ENCODE measurements at places on chromosomes 6 and 20.
A peak's percentile ranks its signal among the peaks of the same experiment; 100 is the strongest.

DNA sequence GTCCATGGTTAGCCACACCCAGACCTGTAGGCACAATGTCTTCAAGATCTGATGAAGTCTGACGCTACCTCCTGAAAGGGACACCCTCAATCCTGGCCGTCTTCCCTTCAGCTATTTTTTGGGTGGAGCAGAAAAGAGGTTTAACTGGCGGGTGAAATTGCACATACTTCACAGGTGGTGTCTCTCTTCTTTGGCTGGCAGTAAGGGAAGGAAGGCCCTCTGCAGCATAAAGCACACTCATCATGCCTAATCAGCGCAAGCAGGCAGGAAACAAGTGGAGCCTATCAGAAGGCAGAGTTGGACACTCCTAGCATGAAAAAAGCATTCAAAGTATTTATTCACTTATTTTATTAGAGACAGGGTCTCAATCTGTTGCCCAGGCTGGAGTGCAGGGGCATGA is 32.9 kb downstream of the PNLDC1 start:
- no peak for DNase-seq

DNA sequence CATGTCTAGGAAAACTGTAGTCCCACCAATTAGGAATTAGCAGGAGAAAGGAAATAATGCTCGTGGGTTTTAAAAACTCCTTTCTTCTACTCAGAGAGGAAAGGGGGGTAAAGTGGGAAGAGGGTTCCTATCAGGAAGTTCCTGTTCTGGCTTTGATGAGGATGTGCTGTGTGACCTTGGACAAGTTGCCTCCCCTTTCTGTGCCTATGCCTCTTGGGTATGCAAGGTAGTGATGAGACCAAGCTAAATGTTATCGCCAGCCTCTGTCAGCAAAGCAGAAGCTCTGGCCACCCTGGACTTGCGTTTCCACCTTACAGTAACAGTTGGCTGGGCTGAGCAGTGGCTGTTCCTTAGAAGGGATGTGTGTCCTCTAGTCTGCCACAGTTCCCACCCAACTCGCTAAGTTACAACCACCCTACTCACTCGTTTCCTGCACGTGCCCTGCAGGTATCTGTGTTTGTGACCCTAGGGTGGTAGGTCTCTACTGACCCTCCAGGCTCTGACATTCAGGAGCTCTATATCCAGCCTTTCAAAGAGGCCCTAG is 110.0 kb downstream of the PREX1 start:
- DNase-seq, result no peak

DNA sequence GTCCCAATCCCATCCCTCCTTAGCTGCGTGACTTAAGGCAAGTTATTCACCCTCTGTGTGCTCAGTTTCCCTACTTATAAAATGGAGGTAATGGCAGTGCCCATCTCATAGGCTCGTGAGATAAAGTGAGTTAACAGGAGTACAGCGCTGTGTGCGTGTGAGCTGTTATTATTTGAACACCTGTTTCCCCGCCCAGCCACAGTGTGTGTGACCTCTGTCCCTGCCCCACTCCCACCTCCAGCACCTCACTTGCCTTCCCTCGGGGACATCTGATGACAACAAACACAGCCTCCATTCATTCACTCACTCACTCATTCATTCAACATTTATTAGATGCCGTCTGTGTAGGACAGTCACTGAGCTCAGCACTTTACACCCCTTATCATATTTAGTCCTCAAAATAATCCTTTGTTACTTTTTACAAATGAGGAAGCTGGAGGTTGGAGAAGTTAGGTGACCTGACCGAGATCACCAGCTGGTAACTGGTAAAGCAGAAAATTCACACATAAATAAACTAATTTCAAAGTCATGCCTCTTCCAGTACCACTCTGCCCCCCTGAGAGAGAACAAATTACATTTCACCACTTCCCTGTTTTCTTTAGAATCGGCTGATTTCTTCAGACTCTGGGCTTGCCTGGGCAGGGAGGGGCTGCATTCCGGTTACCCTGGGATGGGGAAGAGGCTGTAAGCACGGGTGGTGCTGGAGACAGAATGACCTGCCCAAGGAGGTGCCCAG is 58.6 kb downstream of the CPNE5 start:
- DNase-seq, result no peak

DNA sequence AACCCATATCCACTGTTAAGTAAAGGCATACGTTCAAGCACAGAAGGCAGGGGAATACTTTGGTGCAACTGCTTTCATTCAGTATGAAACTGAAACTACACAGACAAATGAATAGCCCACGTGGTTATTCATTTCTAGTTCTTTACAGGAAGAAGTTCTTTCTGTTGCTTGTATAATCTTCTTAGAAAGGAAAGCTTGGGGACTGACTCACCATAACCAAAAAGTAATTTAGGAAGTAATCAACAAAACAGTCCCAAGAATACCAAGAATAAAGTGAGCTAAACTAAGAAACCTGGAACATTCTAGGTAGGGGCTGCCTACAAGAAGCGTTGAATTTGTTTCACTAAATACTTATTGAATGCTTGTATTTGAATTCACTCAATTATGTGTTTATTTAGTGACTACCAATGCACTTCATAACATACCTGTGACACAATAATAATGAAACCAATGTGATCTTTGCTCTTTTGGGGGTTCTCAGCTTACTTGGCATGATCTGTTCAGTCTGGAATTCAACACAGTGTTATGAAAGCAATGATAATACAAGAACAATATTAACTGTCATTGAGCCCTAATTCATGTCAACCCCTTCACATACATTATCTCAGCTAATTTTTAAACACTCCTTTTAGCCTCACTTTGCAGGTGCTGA is 25.1 kb upstream of the KIAA0408 start:
- DNase-seq, result peak; percentile 60

DNA sequence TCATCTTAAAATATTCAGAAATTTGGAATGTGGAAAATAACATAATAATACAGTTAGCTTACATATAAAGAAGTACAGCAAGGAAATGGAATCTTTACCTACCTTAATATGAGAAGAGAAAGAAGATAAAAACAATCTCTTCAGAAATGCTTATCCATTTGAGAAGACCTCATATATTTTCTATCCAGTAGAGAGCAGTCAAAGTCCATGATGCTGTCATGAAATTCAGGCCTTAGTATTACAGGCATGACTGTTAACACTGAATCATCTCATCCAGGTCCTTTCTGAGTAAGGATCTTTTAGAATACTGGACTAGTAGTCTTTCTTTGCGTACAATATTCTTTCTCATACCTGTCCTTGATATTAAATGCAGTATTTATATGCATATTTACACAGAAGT is 713.4 kb downstream of the CD109 start:
- DNase-seq, result peak; percentile 6

- DNase-seq, result peak; percentile 82
Measured at GRCh38 chr20:50575865-50576720, 65.9 kb downstream of the PTPN1 start.

- DNase-seq, result no peak
Measured at GRCh38 chr20:22690616-22691179, 106.3 kb upstream of the FOXA2 start.

GRCh38 chr6:125738276-125738675 is 11.2 kb upstream of the HEY2 start:
- no peak for DNase-seq

- DNase-seq, result no peak
Measured at GRCh38 chr6:170404036-170404435, 97.5 kb downstream of the FAM120B start.

DNA sequence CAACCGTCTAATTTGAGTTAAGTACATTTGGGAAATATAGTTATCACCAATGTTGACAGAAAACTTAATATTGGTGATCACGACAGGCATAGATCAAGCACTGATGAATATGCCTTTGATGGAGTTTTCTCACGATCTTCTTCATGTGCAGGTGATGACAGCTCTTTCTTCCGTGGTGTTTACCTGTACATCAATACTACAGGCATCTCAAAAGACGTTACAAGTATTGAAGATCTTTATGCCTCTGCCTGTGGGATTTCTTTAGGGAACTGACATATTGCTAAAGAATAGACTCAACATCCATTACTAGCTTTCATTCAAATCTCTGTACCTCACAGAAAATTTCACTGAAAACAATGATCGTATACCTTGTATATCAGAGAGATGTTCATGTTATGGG is 178.7 kb downstream of the PACRG start:
- no peak for DNase-seq

DNA sequence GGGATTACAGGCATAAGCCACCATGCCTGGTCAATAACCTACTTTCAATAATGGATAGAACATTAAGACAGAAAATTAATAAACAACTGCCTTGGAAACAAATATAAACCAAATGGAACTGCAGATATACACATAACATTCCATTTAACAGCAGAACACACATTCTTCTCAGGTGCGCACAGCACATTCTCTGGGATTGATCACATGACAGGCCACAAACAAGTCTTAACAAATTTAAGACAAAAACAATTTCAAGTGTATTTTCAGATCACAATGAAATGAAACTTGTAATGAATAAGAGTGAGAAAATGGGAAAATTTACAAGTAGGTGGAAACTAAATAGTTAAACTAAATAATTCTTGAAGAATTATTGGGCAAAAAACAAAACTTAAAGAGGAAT is 167.9 kb downstream of the TBX18 start:
- no peak for DNase-seq

DNA sequence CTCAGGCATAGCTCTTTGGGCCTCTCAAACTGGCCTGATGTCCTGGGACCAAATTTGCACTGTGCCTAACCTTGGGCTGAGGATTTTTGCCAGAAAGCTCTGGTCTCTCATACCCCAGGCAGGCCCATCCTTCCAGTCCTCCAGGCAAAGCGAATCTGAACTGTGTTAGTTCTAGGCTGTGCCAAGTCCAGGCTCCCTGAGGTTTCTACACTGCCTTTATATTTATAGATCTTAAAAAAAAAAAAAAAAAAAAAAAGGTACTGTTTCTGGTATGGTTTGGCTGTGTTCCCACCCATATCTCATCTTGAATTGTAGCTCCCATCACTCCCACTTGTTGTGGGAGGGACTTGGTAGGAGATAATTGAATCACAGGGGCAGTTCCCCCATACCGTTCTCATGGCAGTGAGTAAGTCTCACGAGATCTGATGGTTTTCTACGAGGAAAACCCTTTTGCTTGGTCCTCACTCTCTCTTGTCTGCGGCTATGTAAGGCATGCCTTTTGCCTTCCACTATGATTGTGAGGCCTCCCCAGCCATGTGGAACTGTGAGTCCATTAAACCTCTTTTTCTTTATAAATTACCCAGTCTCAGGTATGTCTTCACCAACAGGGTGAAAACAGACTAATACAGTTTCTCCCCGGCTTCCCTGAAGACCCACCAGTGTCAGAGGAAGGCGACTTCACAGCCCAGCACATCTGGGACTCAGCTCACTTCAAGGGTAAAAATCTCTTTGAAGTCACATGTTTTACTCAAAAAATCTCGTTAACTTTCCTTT is 39.0 kb upstream of the TBXT start:
- DNase-seq, result no peak

DNA sequence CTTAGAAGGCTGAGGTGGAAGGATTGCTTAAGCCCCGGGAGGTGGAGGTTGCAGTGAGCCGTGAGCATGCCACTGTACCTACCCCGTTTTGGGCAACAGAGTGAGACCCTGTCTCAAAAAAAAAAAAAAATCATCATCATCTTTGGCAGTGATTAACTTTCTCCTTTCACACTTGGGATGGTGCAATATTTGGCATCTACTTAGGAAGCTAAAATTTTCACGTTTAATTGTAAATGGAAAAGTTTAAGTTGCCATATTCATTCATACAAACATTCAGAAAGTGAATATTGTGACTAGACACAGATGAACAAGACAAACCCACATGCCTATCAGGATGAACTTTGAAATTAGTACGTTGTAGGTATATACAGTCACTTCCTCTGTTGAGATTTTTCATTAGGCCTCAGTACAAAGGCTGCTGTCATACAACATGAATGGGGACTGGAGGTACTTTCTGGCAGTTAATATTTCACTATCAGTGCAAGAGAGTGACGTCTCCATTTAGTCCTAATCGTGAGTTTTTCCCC is 10.3 kb downstream of the TOP1 start:
- DNase-seq, result no peak

GRCh38 chr6:129923530-129924250 is 62.6 kb upstream of the TMEM244 start:
- no peak for DNase-seq

DNA sequence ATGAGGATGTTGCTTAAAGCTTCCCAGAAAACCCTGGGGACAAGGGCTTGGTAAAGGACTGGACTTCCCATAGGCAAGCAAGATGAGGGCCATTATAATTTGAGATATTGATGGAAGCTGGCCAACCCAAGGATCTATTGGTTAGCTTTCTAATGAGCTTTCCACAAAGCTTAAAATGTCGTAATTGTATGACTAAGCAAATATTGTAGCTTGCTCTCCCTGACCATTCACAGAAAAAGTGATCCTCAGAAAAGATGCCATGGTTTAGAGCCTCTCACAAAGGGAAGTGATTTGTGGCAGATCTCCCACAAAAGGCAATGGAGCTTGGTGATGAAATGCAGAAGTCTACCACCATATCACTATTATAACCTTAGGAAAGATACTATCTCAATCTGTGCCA is 13.6 kb downstream of the IL17F start:
- no peak for DNase-seq

GRCh38 chr6:151255811-151256210 is 16.0 kb downstream of the AKAP12 start:
- DNase-seq, result no peak

- DNase-seq, result no peak
Measured at GRCh38 chr6:96532399-96532798, 10.8 kb downstream of the UFL1 start.

DNA sequence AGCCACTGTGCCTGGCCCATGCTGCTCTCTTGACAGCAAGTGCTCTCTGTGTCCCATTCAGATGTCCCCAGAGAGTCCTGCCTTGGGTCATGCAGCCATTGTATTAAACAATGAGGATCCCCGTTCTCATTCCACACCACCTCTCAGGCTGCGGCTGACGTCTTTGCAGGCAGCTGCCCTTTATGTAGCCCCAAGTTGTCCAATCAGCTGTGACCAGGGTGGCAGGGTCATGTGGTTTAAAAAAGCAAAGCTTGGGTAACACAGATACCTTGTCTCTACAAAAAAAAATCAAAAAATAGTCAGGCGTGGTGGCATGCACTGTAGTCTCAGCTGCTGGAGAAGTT is 13.2 kb downstream of the GCNT2 start:
- DNase-seq, result no peak

DNA sequence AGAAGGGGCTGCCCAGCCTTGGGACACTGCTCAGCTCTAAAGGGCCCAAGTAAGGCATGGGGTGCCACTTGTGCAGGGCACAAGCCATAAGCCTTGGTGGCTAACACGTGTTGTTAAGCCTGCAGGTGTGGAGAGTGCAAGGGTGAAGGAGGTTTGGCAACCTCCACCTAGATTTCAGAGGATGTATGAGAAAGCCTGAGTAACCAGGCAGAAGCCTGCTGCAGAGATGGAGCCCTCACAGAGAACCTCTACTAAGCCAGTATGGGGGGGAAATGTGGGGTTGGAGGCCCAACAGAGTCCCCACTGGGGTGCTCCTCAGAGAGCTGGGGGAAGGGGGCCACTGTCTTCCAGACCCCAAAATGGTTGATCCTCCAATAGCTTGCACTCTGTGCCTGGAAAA is 32.6 kb downstream of the SERINC1 start:
- DNase-seq, result no peak

All from hepatic stellate cell (primary cell).